ENCODE measurements at places on chromosomes 13 and 19. TPM values are rescaled to one million over a fixed set of nuclear protein-coding genes. Genes with fewer than 3 reads are reported as not detected.

Gene VSTM1
- total RNA-seq: not detected

GRCh38 chr19:7674010-7675005 is 2.6 kb upstream of the MCEMP1 start:
- DNase-seq: peak; percentile 50

Gene MBD3L2
- not detected for total RNA-seq

DNA sequence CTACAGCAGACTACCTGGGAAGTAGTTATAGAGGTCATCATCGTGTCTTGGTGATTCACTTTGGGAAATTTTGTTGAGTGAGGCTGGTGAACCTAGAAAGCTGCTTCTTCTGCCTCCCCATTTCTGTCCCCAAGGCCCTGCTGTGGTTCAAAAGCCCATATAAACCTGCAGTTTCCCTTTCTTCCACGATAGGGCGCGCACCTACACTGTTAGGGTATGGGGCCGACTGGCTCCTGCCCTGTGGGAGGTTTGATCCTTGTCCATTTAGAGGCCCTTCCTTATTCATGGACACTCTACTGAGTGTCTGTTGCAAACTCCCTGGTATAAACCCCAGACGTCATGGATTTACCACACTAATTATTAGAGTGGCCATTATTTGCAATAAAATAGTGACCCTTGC is 191.8 kb downstream of the GGACT start:
- no peak for DNase-seq

GRCh38 chr19:40165362-40165937 is 25.8 kb upstream of the MAP3K10 start:
- DNase-seq: peak; percentile 30

DNA sequence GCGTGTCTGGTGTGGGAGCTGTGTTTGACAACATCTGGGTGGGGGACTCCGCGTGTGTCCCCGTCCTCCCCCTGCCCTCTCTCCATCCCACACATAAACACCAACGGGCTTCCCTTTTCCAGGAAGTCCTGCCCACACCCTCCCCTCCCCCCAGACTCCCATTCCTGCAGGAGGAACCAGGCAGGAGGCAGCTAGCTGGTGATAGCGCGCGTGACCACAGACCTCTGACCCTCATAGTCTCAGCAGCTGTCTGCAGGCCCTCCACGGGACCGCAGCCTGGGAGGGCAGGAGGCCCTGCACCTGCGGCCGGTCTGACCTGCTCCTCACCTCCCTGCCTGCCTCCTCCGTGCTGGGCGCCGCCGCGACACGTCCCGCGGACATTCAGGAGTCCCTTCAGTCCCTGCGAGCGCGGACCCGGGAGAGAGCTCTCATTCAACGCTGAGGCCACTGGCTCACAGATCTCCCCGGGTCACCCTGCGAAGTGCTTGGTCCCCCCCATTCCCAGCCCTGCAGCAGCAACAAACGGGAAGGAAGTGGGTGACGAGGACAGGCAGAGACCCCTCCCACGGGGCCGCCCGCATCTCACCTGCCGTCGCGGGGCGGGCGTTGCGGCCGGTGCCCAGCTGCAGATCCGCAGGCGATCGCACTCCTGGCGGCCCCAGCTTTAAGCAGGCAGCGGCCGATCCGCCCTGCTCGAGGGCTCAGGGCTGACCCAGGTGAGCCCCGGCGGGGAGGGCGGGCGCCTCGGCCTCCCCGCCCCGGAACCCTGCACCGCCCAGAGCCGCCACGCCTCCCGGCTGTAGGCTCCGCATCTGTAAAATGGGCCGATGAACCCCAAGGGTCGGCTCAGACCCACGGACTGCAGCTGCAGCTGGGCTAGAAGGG is 1.1 kb upstream of the ACP5 start:
- DNase-seq: no peak

Gene ADM5
- total RNA-seq: 3.2 TPM
